ENCODE measurements at places on chromosomes 11 and 22.

DNA sequence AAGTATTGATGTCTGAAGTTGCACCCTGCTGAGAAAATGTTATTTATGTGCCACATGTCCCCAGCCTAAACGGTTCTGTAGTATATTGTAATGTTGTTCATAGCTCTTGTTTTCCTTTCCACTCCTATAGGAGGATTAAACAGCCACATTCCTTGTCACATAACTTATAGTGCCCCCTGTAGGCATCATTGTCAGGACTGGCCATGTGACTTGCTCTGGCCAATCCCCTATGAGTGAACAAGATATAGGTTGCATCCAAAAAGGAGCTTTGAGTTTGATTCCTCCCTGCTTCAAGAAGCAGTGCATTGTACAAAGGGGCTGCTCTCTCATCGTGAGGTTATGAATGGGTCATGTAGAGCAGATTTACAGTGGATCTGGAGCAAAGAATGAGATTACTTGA, 717.6 kb upstream of the ANO5 start:
- no peak for DNase-seq

DNA sequence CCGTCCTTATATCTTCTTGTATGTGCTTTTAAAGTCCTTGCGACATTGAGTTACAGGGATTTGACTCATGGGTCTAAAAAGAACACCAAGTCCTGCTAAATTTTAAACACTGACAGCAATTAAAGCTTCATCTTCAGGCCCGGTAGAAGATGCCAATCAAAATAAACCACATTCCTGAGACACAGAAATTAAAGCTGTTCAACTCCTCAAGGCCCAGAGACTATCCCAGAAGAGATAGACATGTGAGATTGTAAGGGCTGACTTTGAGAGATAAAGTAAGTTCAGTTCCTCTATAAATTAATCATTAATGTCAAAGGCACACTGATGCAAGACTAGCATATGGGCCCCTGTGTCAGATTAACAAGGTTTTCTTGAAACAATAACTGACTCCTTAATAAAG, 49.8 kb downstream of the OSBPL5 start:
- no peak for DNase-seq

DNA sequence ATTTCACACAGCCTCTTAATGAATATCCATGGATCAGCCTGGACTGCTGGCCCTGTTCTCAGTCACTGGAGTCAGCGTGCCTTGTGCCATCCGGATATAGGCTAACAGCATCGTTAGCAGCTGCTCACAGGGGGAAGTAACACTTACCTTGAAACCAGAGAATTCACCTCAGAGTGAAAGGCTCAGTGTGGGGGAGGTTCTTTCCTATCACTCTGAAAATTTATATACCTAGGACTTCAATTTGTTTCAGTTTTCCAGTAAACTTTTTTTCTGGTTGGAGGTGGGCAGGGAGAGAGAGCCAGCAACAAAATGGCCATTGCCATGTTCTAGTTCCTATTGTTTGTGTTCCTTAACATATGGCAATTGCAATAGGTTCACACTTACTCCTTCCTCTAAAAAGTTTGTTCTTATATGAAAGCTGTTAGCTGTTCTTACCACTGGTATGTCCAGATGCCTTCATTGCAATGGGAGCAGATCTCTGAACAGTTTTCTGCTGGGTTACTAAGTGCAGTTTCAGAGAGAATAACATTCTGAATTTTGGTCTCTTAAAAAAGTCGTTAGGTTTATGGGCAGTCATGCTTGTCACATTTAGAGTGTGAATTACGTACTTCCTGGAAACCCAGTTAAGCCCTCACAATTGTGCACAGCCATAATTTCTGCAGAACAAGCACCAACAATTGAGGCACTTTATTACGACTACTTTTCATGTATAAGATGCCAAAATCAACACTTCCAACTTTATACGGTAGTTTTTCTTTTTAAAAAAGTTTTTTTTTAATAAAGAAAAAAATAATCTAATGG, 247.6 kb downstream of the CADM1 start:
- no peak for DNase-seq

DNA sequence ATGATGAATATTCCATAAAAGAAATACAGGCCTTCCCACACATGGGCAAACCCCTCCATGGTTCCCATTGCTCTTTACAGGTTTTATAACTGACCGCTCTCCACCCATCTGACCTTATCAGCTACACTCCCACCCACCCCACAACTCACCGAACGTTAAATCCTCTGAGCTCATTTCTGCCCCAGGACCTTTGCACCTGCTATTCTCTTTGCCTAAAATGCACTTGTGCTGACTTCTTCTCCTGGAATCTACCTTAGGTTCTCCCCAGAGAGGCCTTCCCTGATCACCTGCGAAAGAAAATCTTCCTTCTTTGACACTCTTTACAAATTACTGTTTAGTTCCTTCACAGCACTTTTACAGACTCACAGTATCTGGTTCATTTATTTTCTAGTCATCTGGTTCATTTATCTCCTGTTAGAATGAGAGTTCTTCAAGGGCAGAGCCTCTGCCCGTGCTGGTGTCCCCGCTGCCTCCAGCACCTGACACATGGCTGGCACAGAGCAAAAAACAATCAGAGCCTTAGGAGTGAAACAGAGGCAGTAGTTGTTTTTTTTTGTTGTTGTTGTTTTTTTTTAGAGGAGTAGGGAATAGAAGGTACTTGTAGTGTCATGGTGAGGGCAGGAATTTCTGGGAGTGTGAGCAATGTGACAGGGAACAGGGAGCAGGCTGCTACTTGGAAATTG, 21.6 kb upstream of the GRK3 start:
- no peak for DNase-seq

DNA sequence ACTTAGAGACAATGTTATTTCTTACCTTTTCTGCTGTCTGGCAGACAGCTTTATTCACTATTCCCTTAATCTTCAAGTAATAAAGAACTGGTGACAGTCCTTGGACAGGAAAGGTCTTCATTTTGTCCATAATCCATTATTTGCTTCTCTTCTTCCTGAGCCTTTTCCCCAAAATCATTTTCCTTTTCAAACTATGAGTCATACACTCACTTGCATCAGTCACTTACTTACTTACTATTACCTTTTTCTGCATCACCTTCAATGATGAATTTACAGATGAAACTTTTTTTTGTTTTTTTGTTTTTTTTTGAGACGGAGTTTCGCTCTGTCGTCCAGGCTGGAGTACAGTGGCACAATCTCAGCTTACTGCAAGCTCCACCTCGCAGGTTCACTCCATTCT, 9.5 kb downstream of the METTL15 start:
- no peak for DNase-seq

GRCh38 chr11:65611028-65611757, 2.8 kb downstream of the MAP3K11 start:
- no peak for DNase-seq

DNA sequence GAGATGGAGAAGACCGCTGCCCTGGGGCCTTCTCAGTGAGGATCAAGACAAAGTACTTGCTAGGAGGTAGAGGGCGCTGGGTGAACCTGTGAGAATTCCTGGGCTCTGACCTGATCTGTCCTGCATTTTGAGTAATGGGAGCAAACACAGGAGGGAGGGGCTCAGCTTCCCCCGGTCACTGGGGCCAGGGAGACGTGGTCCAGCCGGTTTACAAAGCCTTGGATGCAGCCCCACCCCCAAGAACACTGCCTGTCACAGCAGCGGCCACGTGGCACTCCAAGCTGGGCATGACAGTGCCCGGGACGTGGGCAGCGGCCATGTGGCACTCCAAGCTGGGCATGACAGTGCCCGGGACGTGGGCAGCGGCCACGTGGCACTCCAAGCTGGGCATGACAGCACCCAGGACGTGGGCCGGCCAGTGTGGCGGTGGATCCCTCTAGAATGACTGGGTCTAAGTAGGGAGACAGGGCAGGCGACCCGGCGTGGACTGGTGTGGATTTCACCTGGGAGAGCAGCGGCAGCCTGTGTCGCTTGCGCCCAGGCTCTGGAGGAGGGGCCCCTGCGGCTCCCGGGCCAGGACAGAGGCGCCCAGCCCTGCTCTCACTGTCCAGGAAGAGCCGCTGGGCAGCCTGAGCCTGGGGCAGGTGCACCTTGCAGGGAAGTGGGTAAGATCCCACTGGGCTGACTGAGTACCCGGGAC, 2.5 kb upstream of the TTLL8 start:
- DNase-seq, result no peak

GRCh38 chr11:45108070-45109064, 38.1 kb upstream of the PRDM11 start:
- no peak for DNase-seq

GRCh38 chr11:106159836-106160235, 82.4 kb downstream of the AASDHPPT start:
- no peak for DNase-seq

DNA sequence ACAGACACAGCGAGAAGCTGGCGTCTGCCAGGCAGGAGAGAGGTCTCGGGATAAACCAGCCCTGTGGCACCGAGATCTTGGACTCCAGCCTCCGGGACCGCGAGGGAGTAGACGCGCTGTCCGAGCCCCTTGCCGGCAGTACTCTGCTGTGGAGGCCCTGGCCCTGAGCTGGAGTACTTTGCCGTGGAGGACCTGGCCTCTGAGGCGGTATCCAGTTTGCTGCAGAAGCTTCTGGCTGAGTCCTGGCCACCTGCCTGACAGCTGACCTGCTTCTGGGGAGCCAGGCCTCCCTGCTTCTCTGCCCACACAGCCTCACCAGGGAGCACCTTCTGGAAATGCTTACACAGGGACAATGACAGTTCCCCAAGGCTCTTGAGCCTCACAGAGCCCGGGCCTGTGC, 31.6 kb upstream of the CARS1 start:
- DNase-seq, result no peak

GRCh38 chr11:120244476-120245365, 4.8 kb downstream of the POU2F3 start:
- DNase-seq, result no peak

All from stimulated activated CD8-positive, alpha-beta memory T cell treated with anti-CD3 and anti-CD28 coated beads, Interleukin-7, amount 100 ng/mL, for 48 hours (primary cell).